Activated naive CD8-positive, alpha-beta T cell treated with anti-CD3 and anti-CD28 coated beads, Interleukin-2, amount 50 U/mL, for 16 hours (primary cell): ENCODE measurements at places on chromosomes 6 and 20.
A peak's percentile ranks its signal among the peaks of the same experiment; 100 is the strongest.

DNA sequence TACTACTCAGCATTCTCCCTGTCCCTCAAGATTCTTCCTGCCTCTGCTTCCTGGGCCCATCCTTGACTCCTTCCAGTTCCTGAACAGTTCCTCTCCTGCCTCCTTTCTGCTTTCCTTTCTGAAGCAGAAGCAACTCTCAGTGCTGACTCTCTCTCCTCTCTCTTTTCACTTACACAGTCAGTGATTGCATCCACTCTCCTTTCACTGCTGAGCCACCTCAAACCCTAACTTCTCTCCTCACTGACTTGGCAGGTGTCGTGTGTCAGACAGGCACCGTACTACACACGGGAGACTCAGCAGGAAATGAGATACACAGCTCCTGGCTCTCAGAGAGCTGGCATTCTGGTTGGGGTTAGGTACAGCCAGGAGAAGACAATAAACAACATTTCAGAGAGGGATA, 5.6 kb downstream of the ABHD16A start:
- no peak for DNase-seq

GRCh38 chr6:157479464-157480303, 98.7 kb downstream of the ZDHHC14 start:
- no peak for DNase-seq

- no peak for DNase-seq
Observed at GRCh38 chr6:123343836-123344235, 292.9 kb downstream of the TRDN start.

GRCh38 chr6:53344969-53345368, 3.8 kb downstream of the ELOVL5 start:
- DNase-seq: no peak

DNA sequence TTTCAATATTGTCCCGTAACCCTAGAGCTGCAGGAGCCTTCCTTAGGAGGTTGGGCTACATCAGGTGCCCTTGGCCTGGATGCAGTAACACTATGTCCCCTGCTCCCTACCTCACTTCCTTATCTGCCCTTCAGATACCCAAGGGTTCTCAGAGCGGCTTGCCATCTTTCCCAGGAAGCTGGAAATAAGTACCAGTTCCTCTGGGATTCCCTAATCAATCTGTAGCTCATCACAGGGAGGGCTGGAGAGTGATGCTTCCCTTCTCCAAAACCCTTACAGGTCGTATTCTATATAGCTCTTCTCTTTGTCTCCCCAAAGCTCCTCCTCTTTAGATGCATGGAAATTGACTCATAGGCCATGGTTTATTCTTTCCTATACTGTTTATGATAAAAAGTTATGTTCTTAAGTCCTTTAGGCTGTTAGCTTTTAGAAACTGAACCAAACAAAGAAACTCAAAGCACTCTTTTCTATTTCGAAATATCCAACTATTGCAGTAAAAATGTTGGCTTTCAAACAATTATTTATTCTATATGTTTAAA, 4.2 kb downstream of the MYCT1 start:
- no peak for DNase-seq

- DNase-seq: no peak
Observed at GRCh38 chr20:40646361-40646760, 42.7 kb downstream of the MAFB start.

GRCh38 chr6:37314487-37315156, 39.2 kb upstream of the RNF8 start:
- DNase-seq: no peak

GRCh38 chr6:152423216-152424103, 213.7 kb downstream of the SYNE1 start:
- no peak for DNase-seq

DNA sequence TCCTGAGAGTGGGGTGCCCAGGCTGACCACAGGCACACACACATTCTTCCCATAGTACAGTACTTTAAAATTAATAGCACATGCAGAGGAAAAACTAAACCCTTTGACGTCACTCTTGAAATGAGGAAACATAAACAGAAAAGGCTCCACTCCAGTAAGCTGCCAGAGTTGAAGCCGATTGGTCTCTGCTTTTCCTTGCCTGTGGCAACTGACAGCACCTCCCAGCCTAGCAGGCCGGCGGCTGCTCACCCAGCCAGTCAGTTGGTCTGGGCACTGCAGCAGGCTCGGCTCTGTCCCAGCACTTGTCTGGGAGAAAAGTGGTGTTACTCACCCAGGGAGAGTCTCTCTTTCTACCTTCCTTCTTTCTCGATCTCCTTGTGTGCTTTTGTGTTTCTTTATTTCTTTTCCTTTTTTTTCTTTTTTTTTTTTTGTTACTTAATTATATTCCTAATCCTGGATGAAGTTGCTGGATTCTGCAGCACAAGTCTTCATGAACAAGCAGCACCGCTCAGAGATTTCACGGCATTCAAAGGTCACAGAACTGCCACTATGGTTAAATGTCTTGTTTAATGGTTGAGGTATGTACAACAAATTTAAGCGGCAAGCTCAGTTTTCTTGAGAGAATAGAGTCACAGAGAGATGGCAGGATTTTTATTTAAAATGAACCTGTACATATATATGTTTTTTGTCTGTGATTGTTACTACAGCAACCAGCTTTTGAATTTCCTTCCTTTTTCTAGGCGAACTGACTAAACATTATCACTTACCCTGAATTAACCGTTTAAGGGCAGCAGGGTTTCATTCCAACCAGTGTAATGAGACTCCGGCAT, at the start of gene PDE7B:
TSS of gene PDE7B (plus strand) at position 260 of the 830 bp plus-strand sequence.
- no peak for DNase-seq

GRCh38 chr6:106373502-106374239, 13.2 kb downstream of the CRYBG1 start:
- no peak for DNase-seq

DNA sequence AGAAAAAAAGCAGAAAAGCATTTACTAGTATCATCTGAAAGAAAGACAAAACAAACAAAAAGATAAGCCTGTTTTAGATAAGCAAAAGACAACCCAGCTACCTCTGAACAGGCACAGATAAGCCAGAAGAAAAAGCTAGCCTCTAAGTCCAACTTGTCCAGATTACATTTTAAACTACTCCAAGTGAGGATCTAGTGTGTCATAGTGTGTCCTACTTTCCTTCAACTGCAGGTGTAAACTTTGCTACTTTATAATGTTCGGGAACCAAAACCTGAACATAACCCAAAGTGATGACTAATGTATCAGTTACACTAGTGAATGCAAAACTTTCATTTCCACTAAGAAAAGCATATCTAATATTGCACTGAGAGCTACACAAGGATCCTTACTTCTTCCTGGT, 19.5 kb downstream of the ADNP start:
- no peak for DNase-seq

- DNase-seq: no peak
Observed at GRCh38 chr6:44045672-44046015, 81.6 kb downstream of the MRPL14 start.

GRCh38 chr6:46772762-46773161, 20.4 kb upstream of the MEP1A start:
- DNase-seq: no peak

DNA sequence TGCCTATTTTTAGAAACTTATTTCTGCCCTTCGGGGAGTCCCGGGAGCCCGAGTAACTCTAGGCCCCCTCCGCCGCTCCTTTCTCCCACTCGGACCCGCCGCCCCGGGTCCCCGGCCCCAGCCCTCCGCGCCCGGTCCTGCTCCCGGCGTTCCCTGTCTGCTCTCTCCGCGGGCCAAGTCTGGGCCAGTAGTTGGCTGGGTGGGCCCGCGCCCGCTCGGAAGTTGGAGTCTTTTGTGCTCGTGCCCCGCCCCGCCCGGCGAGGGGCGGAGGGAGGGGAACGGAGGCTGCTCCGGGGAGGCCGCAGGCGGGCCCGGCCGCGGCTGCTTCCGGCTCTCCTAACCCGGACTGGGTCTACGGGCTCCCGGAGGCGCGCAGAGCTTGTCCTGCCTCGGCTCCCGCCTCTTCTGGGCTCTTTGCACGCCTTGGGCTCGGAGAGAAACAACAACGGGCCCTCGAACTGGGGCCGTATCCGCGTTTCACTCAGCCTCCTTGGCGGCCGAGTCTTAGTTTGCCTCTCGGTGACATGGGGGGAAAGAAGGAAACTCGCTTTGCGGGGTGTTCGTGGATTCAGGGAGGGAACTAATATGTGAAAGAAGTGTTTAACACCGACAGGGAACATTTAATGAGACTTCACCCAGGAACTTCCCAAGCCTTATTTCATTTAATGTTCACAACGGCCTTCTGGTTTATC, 657 bp downstream of the RALY start:
- peak; percentile 38 for DNase-seq

- DNase-seq: no peak
Observed at GRCh38 chr20:23115822-23116221, 29.7 kb upstream of the CD93 start.

GRCh38 chr6:16217156-16217721, 21.1 kb upstream of the GMPR start:
- DNase-seq: no peak

DNA sequence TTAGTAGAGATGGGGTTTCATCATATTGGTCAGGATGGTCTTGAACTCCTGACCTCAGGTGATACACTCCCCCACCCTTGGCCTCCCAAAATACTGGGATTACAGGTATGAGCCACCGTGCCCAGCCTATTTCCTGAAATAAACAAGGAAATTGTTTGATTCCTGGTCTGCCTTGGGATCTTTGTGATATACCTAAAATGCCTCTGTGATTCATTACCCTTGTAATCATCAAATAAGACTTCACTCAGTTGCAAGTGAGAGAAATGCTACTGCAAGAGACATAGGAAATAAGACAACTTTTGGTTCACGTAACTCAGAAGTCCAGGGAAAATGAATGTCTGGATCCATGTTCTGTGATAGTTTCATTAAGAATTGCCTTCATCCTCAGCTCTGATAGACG, 173.2 kb upstream of the MARCKS start:
- no peak for DNase-seq

DNA sequence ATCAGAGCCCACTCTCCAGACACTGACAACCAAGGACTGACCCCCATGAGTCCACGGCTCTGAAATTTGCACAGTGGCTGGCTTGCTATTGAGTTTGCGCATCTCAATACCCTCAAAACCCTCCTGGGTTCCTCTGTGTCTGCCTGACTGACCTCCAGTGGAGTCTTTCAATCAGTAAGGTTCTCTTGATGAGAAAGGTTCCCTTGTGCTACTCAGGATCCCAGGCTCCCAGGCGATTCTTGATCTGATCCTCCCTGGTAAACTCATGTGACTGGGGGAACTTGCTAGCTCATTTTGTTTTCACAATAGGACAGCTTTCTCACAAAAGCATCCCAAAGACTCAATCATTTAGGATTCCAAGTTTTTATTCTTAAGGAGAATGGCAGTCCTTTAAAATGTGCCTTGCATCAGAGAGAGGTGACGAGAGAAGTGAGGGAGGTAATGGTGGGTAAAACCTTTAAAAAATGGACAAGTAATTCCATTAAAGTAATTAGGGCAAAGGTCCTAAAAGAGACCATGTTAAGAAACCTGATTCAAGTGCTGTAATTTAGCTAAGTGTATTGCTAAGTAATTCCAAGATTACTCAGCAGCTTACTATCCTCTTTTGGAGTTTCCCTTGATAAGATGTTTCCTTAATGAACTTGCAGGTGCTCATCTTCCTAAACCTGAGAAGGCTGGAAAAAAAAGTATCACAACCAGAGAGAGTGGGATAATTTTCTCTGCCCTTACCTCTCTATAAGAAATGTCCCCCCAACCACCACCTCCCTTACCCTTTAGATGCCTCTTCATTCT, 304.7 kb upstream of the SGK1 start:
- no peak for DNase-seq

GRCh38 chr6:48922837-48923236, 540.2 kb downstream of the MMUT start:
- DNase-seq: no peak

DNA sequence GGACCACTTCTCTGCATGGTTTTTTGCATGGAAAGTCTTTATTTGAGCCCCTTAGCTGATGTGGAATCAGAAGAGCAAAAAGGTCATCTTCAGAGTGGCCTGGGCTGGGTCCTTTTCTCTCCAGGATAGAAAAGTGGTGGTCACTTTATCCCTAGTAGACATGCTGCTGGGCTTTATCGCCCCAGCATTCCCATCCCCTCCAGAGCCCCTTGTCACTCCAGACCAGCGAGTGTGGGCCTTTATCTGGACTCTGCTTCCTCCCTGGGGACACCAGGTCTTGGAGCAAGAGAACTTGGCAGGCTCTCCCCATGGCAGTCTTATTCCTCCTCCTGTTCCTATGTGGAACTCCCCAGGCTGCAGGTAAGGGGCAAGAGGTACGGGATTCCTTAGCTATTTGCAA, at the start of gene LY6G6F:
TSS of gene LY6G6F (plus strand) at position 268 of the 400 bp plus-strand sequence. CDS start at position 309, 41 bp downstream.
- no peak for DNase-seq

DNA sequence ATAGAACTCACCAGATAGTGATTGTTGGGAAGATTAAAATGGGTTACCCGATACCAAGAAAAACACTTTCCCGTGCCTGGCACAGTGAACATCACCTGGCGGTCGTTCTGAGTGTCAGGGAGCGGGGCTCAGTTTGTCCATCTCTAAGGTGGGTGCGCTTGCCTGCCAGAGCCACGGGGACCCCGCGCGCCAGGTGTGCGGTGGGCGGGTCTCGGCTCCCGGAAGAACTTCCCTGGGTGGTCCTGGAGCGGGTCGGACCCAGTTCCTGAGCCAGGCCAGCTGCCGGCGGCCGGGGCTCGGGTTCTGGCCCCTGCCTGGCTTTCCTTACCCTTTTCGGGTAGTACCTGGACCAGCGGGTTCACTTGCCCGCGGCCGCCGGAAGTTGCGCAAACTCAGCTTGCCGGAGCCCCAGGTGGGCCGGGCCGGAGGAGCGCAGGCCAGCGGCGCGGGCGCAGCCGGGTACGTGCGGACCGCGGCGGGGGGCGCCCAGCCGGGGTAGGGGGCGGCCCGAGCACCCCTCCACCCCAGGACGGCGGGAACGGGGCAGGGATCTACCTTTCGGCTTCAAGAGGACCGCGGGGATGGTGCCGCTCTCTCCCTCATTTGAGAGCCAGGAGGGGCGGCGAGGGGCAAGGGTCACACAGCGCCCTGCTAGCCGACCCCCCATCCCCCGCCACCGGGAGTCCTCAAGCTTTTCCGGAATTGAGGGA, 7.5 kb downstream of the FAM110A start:
- DNase-seq: no peak

- DNase-seq: no peak
Observed at GRCh38 chr6:75236630-75237029, 7.0 kb downstream of the COX7A2 start.

DNA sequence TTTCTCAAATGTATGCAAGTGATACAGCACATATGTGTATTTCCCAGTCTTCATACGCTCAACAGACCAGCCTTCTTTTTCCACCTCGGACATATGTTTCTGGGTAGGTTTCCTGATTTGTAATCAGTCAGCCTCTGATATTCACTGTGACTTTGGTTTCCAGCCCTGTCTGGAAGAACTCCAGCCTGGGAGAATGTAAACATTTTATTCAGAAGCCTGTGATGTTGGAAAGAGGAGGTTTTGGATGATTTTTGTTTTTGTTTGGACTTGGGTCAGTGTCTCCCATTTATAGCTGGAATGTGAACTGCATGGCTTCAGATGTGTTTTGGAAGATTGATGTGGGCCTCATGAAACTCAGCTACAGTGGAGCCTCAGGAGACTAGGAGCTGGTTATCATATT, 172.2 kb upstream of the CENPW start:
- no peak for DNase-seq

DNA sequence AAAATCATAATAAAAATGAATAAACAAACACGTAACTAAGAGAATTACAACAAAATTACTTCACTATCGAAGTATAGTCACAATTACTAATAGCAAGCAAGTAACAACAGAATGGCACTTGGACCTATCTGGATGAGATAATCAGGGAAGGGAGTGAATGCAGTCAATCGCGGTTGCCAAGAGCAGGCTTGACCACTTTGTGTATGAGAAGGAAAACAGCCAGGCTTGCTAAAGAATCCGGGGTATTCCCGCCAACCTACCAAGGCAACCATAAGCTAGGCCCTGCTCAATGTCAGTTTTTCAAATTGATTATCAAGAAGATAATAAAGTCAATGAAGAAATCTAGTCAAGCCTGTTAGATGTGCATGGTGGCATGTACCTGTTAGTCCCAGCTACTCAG, 39.7 kb downstream of the PXDC1 start:
- no peak for DNase-seq
